ENCODE measurements at places on chromosomes 11 and 22.

GRCh38 chr11:121515335-121515671 lies 62.5 kb upstream of the SORL1-AS1 start:
- DNase-seq = no peak

DNA sequence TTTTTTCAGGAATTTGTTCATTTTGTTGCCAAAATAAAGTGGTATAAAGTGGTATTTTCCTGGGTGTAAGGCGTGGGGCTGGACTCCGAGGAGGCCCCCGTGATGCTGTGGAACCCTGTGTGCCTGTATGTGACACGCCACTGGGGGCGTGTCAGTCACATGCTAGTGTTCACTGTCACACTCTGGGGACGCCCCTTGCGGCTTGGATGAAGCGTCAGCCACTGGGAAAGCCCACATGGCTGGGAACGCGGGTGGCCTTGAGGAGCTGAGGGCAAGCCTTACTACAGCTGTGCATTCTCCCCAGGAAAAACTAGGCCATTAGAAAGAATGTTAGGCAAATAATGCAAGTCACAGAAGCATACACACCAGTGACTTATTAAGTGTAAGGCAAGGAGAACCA lies 77.0 kb upstream of the SLC25A18 start:
- DNase-seq = no peak

DNA sequence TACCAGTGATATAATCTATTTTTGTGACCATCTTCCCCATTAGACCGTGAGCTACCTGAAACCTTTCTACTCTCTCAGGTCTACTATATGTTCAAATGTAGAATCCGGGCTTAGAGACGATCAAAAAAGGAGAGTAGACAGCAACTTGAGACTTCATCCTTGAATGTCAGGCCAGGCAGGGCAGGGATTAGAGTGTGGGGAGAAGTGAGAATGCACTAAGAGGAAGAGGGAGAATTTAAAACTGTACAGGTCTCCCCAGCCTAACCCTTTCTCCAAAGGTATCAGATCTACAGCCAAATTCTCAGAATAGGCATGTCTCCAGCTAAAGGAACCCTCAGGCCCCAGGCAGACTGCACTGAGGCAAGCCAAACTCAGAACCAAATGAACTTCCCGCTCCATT lies 935 bp downstream of the LAMTOR1 start:
- no peak for DNase-seq

- DNase-seq = no peak
These were observed 812.6 kb downstream of the OPCML start for GRCh38 chr11:132719684-132720083.

DNA sequence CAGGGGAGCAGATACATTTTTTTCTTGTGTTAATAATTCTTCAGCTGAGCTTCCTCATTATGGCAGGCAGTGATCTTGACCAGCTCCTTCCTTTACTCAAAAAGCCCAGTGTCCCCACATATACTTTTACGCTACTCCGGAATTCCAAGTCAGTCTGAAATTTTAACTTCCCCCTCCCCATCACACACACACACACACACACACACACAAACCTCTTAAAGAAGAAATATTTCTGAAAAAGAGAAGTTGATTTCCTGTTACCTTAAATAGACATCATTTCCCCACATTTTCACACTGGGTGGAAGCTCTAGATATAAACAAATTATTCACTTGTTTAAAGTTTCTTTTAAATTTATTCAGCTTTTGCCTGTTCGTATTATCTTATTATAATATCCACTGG lies 113.9 kb downstream of the DBX1 start:
- DNase-seq = no peak

GRCh38 chr11:122098261-122098980 lies 17.6 kb downstream of the BLID start:
- no peak for DNase-seq

- no peak for DNase-seq
These were observed 3.0 kb downstream of the LRFN4 start for GRCh38 chr11:66859686-66860448.

DNA sequence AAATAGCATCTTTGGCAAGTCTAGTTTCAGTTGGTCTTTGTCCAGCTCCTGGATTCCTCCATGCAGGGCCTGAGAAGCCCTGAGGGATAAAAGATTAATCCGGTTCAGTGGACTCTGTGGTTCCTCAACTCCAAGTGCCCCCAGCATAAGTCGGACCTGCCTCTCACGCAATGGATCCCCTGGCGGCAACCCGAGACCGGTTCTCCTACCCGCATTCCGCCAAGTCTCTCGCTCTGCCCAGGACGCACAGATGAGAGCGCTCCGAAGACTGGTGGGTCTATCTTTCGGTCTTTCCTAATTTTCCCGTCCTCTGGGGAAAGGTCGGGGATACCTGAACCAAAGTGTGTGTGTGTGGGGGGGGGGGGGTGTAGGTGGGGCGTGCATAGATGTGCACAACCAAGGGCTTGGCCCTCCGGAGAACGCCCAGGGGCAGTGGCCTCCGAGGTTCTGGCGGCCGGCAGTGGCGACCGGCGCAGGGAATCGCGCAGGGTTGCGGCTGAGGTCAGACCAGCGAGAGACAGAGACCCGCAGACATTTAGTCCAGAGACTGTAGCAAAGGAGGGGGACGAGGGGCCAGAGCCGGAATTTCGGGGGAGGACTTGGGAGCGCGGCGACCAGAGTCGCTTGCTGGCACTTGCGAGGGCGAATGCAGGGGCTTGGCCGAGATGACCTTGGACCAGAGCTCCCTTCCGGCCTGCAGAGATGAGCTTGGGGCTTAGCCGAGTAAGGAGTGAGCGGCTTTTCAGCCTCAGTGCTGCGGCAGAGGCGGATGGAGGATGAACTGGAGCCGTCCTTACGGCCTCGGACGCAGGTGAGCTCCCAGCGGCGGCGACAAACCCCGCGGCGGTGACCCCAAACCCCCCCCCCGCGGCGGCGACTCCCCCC lies 712 bp upstream of the SLC2A11 start:
- DNase-seq = no peak

- no peak for DNase-seq
These were observed 1.6 kb downstream of the ATG2A start for GRCh38 chr11:64915376-64915887.

- DNase-seq = no peak
These were observed 24.9 kb upstream of the CHKA start for GRCh38 chr11:68146010-68146540.

DNA sequence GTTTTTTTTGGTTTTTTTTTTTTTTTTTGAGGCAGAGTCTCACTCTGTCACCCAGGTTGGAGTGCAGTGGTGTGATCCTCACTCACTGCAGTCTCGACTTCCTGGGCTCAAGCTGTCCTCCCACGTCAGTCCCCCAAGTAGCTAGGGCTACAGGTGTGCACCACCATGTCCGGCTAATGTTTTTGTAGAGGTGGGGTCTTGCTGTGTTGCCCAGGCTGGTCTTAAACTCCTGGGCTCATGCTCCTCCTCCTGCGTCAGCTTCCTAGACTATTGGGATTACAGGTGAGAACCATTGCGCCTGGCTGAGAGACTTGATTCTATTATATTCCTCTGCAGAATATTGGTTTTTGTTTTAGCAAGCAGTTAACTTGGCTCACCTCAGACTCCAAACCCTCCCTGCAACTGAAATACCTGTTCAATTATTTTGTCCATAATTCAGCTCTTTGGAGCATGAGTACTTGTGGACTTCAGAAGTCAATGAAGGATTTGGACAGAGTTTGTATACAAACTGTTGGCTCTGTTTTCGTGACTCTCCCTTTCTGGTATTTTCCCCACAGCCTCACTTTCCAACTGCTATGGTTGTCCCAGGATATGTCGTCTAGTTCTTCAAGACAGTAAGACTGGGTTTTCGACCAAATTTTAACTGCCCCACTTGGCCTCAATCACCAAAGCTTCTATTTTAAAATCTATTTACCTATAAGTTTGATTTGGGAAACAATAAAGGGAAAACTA lies 69.1 kb upstream of the ADORA2A start:
- DNase-seq = no peak

- no peak for DNase-seq
These were observed 17.4 kb downstream of the PLXNB2 start for GRCh38 chr22:50289942-50290630.

GRCh38 chr22:48923165-48923865 lies 904.4 kb downstream of the BRD1 start:
- DNase-seq = no peak

GRCh38 chr22:38108561-38109319 lies 1.7 kb downstream of the BAIAP2L2 start:
- no peak for DNase-seq

DNA sequence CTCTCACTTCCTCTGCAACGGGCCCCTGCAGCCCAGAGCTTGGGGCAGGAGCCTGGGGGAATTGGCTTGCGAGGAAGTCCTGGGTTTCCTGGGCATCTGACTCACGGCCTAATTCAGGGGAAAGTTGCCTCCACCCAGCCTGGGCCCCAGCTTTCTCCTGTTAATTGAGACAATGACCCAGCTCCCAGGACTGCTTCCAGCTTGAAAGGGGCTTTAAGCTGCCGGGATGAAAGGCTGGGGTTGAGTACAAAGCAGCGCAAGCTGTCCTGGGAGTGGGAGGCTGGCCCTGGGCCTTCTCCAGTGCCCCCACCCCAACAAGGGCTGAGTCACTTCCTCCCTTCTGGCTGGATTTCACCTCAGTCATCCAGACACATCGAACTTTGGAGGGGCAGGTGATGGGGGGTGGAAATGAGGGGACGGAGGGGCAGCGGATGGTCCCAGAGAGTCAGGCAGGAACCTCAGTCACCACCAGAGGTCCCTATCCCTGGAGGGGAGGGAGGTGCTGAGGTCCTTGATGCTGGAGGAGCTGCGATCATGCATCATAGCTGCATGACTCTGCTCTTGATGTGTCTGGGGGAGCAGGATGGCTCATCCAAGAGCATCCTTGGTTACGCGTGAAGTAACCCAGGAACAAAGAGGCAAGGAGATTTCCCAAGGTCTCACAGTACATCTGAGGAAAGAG lies 30.1 kb upstream of the OAF start:
- DNase-seq = no peak

GRCh38 chr11:112514011-112514740 lies 253.5 kb upstream of the PLET1 start:
- DNase-seq = no peak

DNA sequence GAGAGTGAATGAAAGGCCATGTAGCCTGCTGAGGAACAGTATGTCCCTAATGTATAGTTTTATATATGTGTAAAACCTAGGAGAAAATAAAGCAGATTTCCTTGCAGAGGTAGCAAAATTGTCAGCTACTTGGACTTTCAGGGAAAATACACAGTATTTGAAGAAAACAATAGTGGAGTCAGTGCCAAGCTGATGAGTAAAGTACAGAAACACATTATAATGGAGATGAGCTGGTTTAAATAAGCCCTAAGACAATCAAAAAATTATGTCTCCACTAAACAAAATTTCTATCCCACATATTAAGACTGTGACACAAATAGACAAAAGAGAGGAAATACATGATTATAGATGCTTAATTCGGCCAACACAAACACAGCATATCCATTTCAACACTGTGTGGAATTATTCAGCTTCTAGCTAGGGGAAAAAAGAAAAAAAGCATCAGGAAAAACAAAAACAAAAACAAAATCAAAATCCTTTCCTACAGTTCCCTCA lies 75.9 kb downstream of the MAML2 start:
- DNase-seq = no peak

DNA sequence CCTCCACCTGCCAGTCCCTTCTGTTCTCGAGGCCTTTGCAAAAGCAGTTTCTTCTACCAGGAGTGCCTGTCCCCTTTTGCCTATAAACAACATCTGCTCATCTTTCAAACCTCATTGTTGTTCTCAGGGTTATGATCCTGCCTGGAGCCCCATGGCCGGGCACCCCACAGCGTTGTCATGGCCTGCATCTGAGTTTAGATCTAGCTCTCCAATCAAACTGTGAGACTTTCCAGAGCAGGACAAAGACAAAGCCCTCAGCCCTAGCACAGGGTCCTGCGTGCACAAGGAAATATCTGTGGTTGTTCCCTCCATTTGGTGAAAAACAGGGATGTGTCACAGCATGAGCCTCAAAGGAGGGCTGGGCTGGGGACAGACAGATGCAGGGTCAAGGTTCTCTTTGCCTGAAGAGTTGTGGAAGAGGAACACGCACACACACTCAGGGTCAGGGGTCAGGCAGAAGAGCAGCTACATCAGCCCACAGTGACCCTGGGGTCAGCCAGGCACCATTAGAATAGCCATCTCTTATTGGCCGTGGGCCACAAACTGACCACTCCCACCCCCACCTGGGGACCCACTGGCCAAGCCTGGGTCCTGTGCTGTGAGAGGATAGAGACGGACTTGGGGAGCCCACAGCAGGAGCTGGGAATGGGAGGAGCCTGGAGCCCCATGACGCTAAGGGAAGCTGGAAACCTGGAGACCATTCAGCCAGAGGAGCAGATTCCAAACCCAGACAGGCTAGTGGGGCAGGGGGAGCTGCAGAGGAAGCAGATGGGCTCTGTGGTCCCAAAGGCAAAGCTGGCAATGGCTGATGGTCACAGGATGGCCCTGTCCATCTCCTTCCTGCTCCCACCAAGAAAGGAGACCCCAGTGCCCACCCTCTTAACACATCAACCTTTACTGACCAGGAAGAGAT lies 99.4 kb downstream of the PDE2A start:
- no peak for DNase-seq

GRCh38 chr11:113373981-113374560 lies 13.5 kb upstream of the ANKK1 start:
- DNase-seq = no peak

DNA sequence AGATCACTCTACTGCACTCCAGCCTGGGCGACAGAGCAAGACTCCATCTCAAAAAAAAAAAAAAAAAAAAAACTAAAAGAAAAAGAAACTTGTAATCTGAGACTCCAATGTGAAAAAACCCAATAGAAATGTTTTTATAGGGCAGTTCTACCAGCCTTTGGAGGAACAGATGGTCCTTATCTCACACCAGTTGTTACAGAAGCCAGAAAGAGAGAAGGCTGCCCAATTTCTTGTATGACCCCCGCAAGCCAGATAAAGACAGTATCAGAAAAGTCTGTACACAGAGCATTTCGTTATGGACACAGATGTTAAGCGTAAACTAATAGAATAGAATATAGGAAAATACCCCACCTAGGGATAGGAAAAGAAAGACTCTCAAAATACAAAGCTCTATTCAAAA lies 11.3 kb upstream of the TSGA10IP start:
- DNase-seq = no peak

DNA sequence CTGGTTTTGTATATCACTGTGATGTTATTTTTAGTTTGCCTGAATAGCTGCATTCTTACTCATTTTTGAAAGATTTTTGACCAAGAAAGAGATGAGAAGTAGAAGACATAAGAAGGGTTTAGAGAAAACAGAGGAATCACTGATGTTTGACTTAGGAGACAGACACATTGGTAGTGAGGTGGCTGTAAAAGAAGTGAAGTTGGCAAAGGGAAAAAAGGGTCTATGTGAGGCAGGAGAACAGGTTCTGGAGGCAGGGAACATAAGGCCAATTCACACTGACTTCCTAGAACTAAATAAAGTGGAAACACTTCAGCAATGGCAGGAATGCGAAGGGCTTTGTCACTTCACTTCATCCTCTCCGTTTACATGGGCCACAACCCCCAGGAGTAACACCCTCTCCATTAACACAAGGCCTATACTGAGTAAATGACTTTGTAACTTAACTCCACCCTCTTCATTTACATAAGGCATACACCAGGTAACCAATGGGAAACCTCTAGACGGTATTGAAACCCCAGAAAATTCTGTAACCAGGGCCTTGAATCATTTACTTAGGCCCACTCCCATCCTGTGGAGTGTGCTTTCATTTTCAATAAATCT lies 36.5 kb downstream of the CTSC start:
- DNase-seq = no peak

- no peak for DNase-seq
These were observed 21.5 kb downstream of the LRRC32 start for GRCh38 chr11:76649011-76649410.

GRCh38 chr11:20125927-20126326 lies 34.3 kb downstream of the DBX1 start:
- no peak for DNase-seq
